ENCODE measurements at places on chromosomes 11 and 22. TPM values are rescaled to one million over a fixed set of nuclear protein-coding genes. Genes with fewer than 3 reads are reported as not detected.

The TSGA10IP gene
- total RNA-seq, result not detected

DNA sequence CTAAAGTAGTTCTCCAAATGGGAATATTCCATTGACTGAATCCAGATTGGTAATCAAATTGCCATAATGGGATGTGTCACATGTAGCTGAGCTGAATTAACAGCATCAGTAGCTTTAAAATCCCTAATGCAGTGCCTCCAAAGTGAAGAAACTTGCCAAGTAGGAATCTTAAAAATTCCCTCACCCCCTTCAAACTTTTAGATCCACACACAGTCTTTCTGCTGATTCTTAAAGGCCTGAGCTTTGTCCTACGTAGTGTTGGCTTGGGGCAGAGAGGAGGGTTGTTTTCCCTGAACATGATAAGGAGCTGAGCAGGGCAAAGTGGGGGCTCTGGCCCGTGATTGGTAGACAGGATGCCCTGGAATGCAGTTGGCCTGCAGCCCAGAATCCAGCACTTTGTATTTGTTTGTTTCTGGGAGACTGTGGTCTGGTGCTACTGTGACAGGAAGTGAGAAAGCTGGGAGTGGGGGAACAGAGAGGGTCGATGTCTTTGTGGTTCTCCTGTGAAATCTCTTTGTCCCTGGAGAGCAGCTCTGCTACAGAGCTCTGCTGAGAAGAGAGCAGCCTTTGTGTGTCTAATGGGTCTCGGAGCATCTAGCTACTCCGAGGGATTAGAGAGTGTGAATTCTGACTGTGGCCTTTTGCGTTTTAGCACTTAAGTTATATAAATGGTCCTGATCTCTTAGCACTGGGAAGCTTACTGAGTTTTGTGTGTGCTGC, 16.9 kb downstream of the CTNND1 start:
- DNase-seq, result no peak

DNA sequence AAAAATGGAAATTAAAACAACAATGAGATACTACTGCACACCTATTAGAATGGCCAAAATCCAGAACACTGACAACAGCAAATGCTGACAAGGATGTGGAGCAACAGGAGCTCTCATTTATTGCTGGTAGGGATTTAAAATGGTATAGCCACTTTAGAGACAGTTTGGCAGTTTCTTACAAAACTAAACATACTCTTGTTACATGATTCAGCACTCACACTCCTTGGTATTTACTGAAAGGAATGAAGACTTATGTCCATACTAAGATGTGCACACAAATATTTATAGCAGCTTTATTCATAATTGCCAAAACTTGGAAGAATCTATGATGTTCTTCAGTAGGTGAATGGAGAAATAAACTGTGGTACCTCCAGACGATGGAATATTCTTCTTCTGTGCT, 40.8 kb downstream of the PGM2L1 start:
- DNase-seq, result no peak

DNA sequence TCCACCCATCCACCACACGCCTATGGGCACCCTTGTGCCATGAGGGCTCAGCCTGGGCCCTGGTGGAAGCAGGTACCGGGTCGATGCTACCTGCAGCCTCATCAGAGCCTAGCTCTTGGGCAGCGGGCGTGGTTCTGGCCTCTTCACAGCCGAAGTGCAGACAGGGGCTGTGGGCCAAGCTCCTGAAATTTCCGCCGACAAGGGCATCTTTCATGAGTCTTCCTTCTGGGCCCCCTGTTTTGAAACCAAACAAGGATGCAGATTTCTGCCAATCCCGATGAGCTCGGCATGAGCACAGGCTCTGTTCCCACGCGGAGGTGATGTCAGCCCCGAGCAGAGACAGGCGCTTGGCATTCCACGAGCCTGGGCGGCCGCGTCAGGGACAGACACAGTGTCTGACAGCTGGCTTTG, 22.6 kb upstream of the MGAT3 start:
- DNase-seq, result no peak

DNA sequence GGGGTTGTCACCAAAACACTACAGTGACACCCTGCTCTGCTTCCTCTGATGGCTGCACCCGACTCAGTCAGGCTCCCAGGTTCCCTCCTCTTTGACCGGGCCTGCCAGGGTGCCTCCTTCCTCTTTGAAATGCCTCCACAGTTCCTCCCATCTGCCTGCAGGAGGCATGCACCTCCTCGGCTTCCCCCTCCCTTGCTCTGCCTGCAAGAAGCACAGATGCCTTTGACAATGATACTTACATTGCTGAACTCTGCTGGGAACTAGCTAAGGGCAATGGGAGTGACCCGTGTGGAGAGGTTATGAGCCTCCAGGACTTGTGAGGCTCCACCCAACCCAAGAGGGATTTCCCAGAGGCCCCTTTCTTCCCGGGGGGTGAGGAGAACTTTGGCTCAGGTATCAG, 674.1 kb downstream of the OPCML start:
- DNase-seq, result no peak

GRCh38 chr11:112617977-112618826, 343.0 kb upstream of the NCAM1 start:
- no peak for DNase-seq

- DNase-seq, result no peak
Measured at GRCh38 chr22:20404881-20405280, 10.9 kb downstream of the ZNF74 start.

- no peak for DNase-seq
Measured at GRCh38 chr22:19085233-19085718, 36.9 kb downstream of the DGCR2 start.

The MS4A3 gene
- not detected for total RNA-seq

The SCUBE2 gene
- not detected for total RNA-seq

- no peak for DNase-seq
Measured at GRCh38 chr11:100630898-100631297, 56.2 kb upstream of the ARHGAP42 start.

- DNase-seq, result no peak
Measured at GRCh38 chr11:12794576-12795230, 120.5 kb downstream of the TEAD1 start.

- no peak for DNase-seq
Measured at GRCh38 chr11:68826726-68827125, 15.0 kb downstream of the CPT1A start.

GRCh38 chr11:19978668-19979518, 181.4 kb downstream of the DBX1 start:
- DNase-seq, result no peak

The HEPACAM gene
- not detected for total RNA-seq

- peak; percentile 52 for DNase-seq
Measured at GRCh38 chr11:125345421-125346178, 150.5 kb downstream of the FEZ1 start.

The LRRC55 gene
- total RNA-seq, result not detected

GRCh38 chr11:123601136-123601535, 53.3 kb downstream of the SCN3B start:
- no peak for DNase-seq

The ASPHD2 gene
- total RNA-seq, result 9.0 TPM

- no peak for DNase-seq
Measured at GRCh38 chr11:1487091-1487850, 692 bp upstream of the MOB2 start.

DNA sequence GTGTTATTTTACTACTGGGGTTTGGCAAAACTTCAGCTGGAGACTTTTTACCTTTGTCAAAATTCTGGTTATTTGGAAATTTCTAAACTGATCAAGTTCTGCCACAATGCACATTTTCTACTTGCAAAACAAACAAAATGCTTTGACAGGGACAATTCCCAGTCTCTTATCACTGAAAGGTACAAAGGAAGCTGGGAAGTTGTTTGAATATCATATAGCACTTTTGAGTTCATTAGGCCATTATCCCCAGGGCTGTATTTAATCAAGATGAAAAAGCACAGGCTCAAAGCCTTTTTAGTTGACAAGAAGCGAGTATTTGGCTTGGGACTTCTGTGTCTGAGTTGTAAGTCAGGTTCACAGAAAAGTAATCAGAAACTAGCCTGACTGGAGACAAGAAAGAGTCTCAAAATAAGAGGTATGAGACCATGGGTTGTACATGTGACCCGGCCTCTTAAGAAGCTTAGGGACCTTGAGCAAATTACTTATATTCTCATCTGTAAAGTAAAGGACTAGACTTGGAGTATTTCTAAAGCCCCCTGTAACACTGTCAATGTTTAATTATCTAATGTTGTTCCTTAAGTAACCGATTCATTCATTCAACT, 2.9 kb upstream of the HORMAD2 start:
- no peak for DNase-seq

DNA sequence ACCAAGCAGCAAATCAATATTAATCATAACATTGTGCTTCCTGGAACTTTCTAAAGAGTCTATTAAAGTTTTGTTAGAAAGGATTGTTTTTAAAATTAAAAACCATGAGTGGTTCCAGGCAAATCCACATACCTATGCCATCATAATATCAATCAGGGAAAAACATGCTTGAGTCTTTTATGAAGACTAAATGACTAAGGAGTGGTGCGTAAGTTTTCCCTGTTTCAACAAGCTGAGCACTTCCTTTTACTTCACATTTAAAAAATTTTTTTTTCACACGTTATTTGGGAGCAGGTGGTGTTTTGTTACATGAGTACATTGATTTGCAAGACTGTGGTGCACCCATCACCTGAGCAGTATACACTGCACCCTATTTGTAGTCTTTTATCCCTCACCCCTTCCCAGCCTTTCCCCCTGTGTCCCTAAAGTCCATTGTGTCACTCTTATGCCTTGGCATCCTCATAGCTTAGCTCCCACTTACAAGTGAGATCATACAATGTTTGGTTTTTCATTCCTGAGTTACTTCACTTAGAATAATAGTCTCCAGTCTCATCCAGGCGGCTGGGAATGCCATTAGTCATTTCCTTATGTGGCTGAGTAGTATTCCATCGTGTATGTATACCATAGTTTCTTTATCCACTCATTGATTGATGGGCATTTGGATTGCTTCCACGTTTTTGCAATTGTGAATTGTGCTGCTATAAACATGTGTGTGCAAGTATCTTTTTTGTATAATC, 1190.3 kb upstream of the RAG2 start:
- DNase-seq, result no peak
